ENCODE measurements at places on chromosomes 1 and 21.

DNA sequence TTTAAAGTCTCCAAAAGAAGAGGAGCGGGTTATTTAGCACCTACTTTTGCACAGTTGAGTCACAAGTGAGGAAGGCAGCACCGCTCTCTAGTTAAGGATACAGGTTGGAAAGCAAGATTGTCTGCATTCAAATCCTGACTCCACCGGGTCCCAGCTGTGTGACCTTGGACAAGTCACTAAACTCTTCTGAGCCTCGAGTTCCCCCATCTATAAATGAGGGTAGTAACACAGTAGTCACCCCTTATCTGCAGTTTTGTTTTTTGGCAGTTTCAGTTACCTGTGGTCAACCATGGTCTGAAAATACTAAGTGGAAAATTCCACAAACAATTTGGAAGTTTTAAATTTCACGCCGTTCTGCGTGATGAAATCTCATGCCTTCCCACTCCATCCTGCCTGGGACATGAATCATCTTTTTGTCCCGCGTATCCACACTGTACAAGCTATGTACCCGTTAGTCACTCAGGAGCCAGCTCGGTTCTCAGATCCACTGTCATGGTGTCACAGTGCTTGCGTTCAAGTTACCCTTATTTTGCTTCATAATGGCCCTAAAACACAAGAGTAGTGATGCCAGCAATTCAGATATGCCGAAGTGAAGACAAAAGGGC is 49.4 kb downstream of the CAPZB start:
- no peak for DNase-seq

DNA sequence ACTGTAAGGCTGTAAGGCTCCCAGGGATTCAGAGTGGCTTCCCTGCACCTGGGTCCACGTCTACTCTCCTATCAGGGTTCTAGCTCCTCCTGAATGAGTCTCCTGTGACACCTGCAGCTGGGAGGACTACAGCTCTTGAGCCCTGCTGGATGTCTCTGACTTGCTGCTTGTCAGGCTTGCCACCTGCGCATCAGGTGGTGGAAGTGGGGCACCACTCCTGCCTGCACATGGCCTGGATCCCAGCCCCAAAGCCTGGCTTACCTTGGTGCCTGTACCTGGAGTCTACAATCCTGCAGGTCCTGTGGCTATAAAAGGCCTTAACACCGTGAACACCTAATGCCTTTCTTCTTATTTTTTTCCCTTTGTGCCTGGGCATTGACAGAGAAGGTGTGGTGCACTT is 82.2 kb downstream of the FAM78B start:
- DNase-seq: no peak

GRCh38 chr1:37764414-37764825 is 500 bp downstream of the EPHA10 start:
- DNase-seq: peak; percentile 37

- no peak for DNase-seq
Observed at GRCh38 chr1:244102046-244102445, 51.0 kb downstream of the ZBTB18 start.

- no peak for DNase-seq
Observed at GRCh38 chr1:117561071-117561470, 44.8 kb upstream of the TENT5C start.

Measured in NCI-H1092 treated with DMSO at 0.1 percent for 48 hours (cell line).